ENCODE measurements at places on chromosomes 5 and 9. TPM values are rescaled to one million over a fixed set of nuclear protein-coding genes. Genes with fewer than 3 reads are reported as not detected.

The SSBP2 gene
- 40.7 TPM for total RNA-seq

The CNTFR gene
- total RNA-seq = 4.6 TPM

The FOXD1 gene
- 0.19 TPM for total RNA-seq

The CCL28 gene
- total RNA-seq = 0.60 TPM

The IRGM gene
- total RNA-seq = not detected

The NR5A1 gene
- total RNA-seq = not detected

The PIP5KL1 gene
- total RNA-seq = 0.85 TPM

DNA sequence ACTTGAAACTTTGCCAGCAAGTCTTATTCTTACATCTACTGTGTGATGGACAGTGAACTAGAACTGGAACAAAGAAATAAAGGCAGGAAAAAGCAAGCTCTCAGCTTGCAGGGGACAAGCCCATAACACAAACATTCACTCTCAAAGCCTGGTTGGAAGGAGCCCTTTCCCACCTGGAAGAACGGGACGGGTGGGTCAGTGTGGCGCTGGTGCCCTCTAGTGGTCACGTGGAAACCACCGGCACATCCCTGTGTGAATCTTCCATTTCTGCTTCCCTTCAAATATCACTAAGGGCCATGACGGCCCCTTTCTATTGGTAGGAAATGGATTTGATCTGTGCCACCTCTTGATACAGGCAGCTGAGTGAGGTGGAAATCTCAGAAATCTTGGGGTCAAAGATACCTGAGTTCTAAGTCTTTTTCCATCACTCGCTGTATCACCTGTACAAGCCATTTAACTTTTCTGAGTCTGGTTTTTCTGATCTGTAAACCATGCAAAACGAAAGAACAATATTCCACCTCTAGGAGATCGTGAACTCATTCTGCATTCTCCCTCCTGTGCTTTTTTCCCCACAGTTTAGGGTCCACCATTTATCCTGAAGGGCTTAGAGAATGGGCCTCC lies 211.6 kb downstream of the MSX2 start:
- no peak overlapping the region for H3K4me3 ChIP-seq
- peak; percentile 39 for DNase-seq
- peaks cover 35% of the 10 kb centered on the region for H3K27me3 ChIP-seq
- H3K4me1 ChIP-seq = no peaks in the 10 kb centered on the region
- no peaks in the 10 kb centered on the region for H3K36me3 ChIP-seq
- H3K27ac ChIP-seq = no peak overlapping the region

GRCh38 chr5:178461004-178461730 lies 129.0 kb downstream of the COL23A1 start:
- DNase-seq = peak; percentile 82
- H3K4me1 ChIP-seq = peaks cover 17% of the 10 kb centered on the region
- H3K27ac ChIP-seq = peak overlapping the region; percentile 80
- H3K4me3 ChIP-seq = peak overlapping the region; percentile 4
- no peaks in the 10 kb centered on the region for H3K27me3 ChIP-seq
- no peaks in the 10 kb centered on the region for H3K36me3 ChIP-seq

DNA sequence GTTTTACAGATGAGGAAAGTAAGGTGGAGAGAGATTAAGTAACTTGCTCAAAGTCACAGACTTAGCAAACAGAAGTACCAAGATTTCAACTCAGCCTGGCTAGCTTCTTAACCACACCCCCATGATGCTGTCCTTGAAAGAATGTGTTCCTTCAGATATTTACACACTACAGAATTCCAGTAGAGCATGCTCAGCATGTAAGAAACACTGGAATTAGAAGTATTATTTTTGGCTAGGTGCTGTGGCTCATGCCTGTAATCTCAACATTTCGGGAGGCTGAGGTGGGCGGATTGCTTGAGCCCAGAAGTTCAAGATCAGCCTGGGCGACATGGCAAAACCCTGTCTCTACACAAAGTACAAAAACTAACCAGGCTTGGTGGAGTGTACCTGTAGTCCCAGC lies 142.4 kb downstream of the EDIL3 start:
- H3K4me3 ChIP-seq = no peak overlapping the region
- DNase-seq = no peak
- H3K4me1 ChIP-seq = no peaks in the 10 kb centered on the region
- no peaks in the 10 kb centered on the region for H3K27me3 ChIP-seq
- no peaks in the 10 kb centered on the region for H3K36me3 ChIP-seq

DNA sequence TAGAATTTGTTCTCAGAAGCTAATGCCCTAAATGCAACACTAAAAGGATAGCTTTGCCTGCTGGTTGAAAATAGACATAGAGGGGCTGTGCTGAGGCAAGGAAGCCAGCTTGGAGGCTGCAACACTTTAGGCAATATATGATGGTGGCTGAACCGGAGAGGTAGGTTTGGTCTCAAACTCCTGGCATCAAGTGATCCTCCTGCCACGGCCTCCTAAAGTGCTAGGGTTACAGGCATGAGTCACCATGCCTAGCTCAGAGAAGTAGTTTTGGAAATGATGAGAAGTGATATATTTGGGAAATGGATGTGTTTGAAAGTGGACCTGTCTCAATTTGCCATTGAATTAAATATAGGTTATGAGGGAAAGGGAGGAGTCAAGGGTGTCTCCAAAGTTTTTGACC lies 10.0 kb downstream of the DUSP1 start:
- no peaks in the 10 kb centered on the region for H3K27me3 ChIP-seq
- peaks cover 35% of the 10 kb centered on the region for H3K4me1 ChIP-seq
- no peak for DNase-seq
- no peaks in the 10 kb centered on the region for H3K36me3 ChIP-seq
- H3K27ac ChIP-seq = no peak overlapping the region

- no peak for DNase-seq
- no peak overlapping the region for H3K27ac ChIP-seq
- H3K4me3 ChIP-seq = no peak overlapping the region
- H3K27me3 ChIP-seq = no peaks in the 10 kb centered on the region
- H3K36me3 ChIP-seq = no peaks in the 10 kb centered on the region
- H3K4me1 ChIP-seq = no peaks in the 10 kb centered on the region
Measured at GRCh38 chr9:103552712-103553111, 541.4 kb upstream of the SMC2 start.

DNA sequence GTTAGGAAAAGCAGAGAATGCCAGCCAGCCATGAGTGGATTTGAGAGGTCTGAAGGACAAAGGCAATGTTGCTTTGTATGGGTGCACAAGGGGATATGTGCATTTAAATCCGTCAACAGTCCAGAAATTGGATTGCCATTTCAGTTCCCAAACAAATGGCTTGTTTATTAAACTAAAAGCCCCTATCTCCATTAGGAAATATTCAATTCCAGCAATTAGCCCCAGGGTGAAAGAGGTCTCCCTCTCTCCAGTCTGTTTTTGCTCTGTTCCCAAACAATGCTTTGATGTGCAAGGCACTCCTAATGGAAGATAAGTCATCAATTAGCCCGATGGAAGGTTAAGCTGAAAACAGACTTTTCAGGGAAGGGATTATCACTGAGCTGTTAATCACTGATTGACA lies 101.3 kb downstream of the C9orf152 start:
- peaks cover 78% of the 10 kb centered on the region for H3K4me1 ChIP-seq
- no peak overlapping the region for H3K4me3 ChIP-seq
- no peaks in the 10 kb centered on the region for H3K27me3 ChIP-seq
- no peak for DNase-seq
- no peaks in the 10 kb centered on the region for H3K36me3 ChIP-seq

DNA sequence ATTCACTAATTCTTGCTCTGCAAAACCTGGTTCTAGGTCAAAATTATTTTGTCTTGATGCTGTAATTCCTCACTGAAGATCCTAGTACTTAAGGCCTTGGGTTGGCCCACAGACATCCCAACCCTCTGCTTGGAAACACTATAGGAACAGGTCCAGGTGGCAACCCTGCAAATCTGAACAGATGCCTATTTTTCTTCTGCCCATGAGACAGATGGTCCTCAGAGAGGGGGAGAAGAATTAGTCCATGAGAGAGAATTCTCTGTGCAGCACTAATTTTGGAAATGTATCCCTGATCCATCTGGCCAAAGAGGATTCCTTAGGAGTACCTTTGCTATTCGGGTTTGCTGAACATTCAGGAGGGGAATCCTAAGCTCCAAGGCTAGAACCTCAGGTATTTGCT lies 156.3 kb downstream of the ELAVL2 start:
- no peak overlapping the region for H3K4me3 ChIP-seq
- no peak for DNase-seq
- H3K4me1 ChIP-seq = no peaks in the 10 kb centered on the region
- no peak overlapping the region for H3K27ac ChIP-seq
- no peaks in the 10 kb centered on the region for H3K27me3 ChIP-seq

DNA sequence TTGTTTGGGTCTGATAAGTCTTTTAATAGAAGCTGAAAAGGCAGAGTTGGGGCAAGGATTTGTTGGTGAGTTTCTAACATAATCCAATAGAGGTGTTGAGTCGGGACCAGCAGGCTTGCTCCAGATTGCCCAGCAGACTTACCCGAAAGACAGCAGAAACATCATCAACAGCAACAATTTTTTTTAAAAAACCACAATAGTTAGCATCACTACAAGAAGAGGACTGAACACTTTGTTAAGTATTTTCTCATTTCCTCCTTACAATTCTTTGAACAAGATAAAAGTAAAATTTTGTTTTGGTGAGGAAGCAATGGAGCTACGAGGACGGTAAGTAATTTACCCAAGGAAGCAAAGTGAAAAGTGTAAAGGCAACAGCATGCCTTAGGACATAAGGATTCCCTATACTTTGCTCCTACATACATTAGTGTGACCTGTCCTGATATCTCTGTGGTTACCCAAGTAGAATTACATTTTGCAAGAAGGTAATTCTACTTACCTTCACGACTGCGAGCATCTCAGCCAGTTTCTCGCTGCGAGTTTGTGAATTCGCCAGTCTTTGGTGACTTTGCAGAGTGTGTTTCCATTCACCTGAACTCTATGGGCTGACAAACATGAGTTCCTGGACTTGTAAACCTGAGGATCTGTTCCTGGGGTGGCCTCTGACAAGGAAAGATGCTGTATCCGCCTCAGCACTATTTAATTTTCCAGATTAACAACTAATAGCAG lies 13.2 kb downstream of the ITK start:
- no peak for DNase-seq
- no peaks in the 10 kb centered on the region for H3K36me3 ChIP-seq
- H3K4me1 ChIP-seq = no peaks in the 10 kb centered on the region
- peaks cover 49% of the 10 kb centered on the region for H3K27me3 ChIP-seq
- no peak overlapping the region for H3K4me3 ChIP-seq

GRCh38 chr9:112278152-112278551 lies 55.3 kb downstream of the PTBP3 start:
- no peaks in the 10 kb centered on the region for H3K27me3 ChIP-seq
- no peak overlapping the region for H3K27ac ChIP-seq
- H3K4me3 ChIP-seq = no peak overlapping the region
- H3K36me3 ChIP-seq = no peaks in the 10 kb centered on the region
- peaks cover 36% of the 10 kb centered on the region for H3K4me1 ChIP-seq

DNA sequence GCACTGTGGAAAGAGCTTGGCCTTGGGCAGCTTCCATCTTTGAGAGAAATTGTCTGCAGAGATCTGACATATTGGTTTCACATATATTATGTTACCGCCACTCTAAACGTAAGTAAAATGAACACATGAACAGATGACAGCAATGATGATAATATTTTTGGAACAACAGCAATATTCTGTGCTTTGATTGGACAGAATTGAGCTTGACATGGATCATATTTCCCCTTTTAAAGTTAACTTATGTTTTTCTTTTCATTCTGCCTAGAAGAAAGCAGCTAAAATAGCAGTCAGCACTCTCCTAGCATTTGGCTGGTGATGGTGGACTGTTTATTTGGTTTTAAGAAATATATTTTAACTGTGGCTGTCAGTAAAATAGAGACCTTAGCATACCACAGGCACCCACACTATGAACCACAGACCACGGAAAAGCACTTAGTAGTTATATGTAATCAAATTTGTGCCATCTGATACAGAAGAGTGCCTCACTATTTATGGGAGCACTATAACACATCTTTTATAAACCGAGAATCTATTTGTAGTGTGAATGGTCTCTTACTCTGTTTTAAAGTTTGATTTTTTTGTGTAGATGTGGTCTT lies 1.8 kb upstream of the CFAP95 start:
- no peaks in the 10 kb centered on the region for H3K36me3 ChIP-seq
- peaks cover 49% of the 10 kb centered on the region for H3K27me3 ChIP-seq
- H3K4me1 ChIP-seq = no peaks in the 10 kb centered on the region
- no peak overlapping the region for H3K27ac ChIP-seq
- no peak for DNase-seq
- no peak overlapping the region for H3K4me3 ChIP-seq

DNA sequence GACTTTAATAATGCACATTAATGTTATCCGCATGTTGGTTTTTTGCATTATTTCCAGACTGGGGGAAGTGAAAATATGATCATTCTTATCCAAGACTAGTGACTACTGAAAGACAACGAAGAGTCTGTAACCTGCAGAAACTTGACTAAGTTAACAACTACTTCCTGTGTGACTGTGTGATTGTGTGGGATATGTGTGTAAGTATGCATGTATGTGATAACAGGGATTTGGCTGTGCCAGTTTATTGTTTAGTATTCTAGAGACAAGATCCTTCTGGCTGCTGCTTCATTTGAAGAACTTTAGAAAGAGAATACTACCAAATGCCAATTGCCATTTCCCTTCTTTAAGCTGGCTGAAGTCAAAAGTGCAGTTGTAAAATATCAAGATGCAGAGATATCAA lies 375.7 kb upstream of the PRR16 start:
- H3K27ac ChIP-seq = no peak overlapping the region
- H3K4me3 ChIP-seq = no peak overlapping the region
- DNase-seq = no peak
- peaks cover 21% of the 10 kb centered on the region for H3K4me1 ChIP-seq

DNA sequence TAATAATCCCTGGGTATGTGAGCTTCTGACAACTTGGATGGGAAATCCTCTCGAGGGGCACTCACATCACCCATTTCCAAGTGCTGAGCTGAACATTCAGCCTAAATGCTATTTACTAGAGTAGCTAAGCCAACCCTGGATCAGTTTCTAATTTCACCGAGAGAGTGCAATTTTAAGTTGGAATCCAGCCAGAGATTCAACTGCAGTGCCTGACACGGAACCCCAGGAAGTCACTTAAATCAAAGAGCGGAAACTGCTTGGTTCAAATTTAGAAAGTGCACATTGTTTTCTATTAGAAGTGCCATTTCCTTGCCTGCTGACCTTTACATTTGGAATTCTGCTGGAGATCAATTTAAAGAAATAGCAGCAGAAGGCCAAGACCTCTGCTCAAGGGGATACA lies 8.8 kb downstream of the SPRY4 start:
- peak overlapping the region; percentile 96 for H3K4me3 ChIP-seq
- DNase-seq = no peak
- H3K27ac ChIP-seq = peak overlapping the region; percentile 98
- H3K4me1 ChIP-seq = peaks cover 98% of the 10 kb centered on the region
- no peaks in the 10 kb centered on the region for H3K27me3 ChIP-seq

Measured in left ventricle myocardium inferior (tissue), 1 donor.